ENCODE measurements at places on chromosomes 6 and 20.

GRCh38 chr6:157017861-157018260 is 240.7 kb downstream of the ARID1B start:
- DNase-seq, result no peak

GRCh38 chr20:23201658-23202057 is 115.5 kb upstream of the CD93 start:
- DNase-seq, result no peak

DNA sequence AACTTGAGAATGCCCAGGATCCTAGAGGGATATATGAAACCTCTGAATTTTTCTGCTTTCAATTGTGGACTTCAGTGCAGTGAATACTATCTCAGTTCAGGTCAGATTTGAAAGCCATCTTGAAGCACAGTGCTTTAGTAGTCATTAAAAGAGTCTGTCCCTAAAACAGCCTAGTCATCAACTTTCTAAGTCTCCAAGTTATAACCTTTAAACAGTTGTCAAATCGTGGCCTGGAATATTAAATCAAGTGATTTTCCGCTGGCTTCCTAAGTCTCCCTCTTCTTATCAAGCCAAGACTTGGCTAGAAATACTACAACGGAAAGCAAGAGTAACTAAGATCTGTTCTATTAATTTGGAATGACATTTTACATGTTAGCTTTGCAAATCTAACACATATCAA is 45.8 kb downstream of the SCML4 start:
- no peak for DNase-seq

- no peak for DNase-seq
These were observed 2.6 kb downstream of the TRIM39 start for GRCh38 chr6:30329331-30329730.

GRCh38 chr20:45752746-45753145 is 30.6 kb downstream of the SPINT4 start:
- no peak for DNase-seq

DNA sequence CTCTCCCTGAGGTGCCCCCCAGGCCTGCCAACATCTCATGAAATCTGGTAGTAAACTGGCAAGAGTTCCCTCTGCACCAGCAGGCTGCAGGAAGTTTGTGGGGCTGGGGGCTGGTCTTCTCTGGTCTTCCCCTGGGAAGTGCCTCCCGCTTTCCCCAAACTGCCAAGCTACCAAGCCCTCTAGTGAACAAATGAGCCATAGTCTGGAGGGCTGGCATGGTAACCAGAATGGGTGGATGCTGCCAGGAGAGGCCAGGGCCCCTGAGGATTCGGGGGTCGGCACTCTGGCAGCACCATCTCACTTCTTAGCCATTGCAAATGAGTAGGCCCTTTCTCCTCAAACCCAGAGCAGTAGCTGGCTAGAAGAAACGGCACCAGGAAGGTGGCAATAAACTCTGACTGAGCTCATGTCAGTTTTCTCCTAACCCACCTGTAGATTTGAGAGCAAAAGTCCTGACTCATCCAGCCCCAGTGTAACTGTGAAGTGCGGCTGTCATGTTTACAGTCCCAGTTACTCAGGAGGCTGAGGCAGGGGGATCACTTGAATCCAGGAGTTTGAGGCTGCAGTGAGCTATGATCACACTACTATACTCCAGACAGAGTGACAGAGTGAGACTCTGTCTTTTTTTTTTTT is 35.9 kb downstream of the ZC3H12D start:
- no peak for DNase-seq

DNA sequence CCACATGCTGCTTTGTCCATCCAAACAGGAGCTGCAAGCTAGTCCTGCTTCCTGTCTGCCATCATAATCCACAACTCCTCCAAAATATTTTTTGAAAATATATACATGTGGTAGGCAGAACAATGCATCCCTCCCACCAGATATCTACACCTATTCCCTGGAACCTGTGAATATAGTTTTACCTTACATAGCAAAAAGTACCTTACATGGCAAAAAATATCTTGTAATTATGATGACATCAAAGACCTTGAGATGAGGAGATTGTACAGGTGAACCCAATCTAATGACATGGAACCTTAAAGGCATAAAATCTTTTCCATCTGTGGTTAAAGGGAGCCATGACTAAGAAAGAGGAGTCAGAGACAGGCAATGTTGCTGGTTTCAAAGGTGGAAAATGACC is 15.3 kb upstream of the RGS17 start:
- no peak for DNase-seq

- DNase-seq, result no peak
These were observed 17.4 kb downstream of the ADGRF4 start for GRCh38 chr6:47715782-47716181.

DNA sequence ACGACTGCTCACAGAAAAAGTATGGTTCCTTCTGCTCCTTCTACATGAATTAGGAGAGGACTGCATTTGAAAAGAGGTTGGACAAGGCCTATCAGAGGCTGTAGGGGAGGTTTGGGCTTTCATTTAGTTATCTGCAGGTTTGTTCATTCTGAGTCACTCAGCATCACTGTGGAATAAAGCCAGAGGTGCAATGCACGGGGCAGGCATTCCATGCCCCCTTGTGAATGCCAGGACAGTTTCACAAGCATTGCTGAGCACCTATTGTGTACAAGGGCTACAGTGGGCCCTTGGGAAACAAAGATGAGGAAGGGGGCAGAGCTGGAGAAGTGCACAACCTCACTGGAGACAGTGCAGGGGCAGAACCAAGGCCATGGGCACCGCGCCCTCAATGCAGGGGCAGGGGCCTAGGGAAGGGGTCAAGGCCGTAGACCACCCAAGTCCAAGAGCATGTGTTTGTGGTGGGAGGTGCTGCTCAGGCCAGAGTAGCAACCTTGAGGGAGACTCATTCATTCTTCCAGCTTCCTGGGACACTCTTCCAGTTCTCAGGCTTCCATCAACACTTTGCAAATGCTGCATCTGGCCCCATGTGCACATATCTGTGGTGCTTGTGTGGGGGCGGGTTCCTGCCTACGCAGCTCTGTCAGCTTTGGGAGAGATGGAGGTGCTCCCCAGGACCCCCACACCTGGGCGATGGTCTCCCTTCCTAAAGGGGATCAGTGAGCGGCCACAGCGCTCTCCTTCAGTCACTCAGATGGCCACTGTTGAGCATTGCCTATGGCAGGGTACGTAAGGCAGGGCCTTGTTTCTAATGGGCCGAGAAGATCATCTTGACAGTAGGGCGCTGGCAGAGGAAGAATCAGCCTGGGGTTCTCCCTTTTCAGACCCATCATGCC is 204.5 kb downstream of the SYNDIG1 start:
- DNase-seq, result no peak

- DNase-seq, result no peak
These were observed 90.6 kb downstream of the EYA2 start for GRCh38 chr20:46985250-46985649.

- no peak for DNase-seq
These were observed 32.3 kb upstream of the GNRH2 start for GRCh38 chr20:3010985-3011723.

GRCh38 chr6:146194434-146194833 is 165.6 kb downstream of the GRM1 start:
- DNase-seq, result no peak

DNA sequence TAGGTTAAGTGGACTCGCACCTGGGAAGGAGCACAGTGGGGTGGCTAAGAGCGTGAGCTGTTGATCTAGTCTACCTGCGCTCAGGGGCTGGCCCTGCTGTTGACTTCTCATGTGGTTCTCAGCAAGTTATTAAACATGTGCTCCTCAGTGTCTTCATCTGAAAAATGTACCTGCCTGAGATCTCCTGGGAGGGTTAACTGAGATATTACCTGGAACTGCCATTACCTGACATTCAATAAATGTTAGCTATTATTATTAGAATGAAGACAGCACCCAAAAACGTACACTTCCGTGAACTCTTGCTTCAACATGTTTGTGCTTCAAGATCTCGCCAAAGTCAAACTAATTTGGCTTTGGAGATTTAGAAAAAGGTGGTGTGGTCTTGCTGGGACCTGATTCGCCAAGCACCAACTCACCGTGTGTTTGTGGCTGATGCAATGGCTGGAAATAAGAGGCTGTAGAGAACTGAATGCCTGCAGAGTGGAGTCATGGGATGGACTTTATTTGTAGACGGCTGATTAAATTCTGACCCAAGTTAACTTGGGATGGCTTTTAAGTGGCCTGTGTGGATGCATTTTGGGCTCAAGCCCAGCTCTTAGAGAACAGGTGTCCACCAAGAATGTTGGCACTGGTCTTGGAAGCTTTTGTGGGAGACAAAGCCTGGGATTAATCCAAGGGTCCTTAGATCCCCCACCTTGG is 692.9 kb downstream of the QKI start:
- no peak for DNase-seq

- DNase-seq, result no peak
These were observed 52.0 kb upstream of the FANCE start for GRCh38 chr6:35400111-35400510.

- no peak for DNase-seq
These were observed 3.2 kb downstream of the SNX21 start for GRCh38 chr20:45836841-45837240.

- DNase-seq, result peak; percentile 36
These were observed 12.9 kb upstream of the ZNF343 start for GRCh38 chr20:2521369-2522305.

GRCh38 chr6:154314084-154314483 is 42.5 kb downstream of the IPCEF1 start:
- no peak for DNase-seq

GRCh38 chr20:25360631-25361286 is 29.9 kb downstream of the ABHD12 start:
- no peak for DNase-seq

DNA sequence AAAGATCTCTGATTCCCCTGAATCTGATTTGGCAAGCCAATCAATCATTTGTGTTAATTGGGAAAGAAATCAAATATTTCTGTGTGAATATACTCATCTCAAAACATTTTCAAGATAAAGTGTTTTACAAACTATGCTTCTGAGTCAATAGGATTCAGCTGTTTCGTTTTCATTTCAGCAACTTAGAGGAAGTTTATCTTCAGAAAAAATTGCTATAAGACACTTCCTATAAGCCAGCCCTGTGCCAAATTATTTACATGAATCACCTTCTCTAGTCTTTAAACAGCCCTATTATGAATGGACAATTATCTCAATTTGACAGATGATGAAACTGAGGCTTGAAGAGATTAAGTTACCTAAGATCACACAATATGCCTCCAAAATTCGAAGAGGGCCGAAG is 10.9 kb downstream of the DEFB129 start:
- no peak for DNase-seq

DNA sequence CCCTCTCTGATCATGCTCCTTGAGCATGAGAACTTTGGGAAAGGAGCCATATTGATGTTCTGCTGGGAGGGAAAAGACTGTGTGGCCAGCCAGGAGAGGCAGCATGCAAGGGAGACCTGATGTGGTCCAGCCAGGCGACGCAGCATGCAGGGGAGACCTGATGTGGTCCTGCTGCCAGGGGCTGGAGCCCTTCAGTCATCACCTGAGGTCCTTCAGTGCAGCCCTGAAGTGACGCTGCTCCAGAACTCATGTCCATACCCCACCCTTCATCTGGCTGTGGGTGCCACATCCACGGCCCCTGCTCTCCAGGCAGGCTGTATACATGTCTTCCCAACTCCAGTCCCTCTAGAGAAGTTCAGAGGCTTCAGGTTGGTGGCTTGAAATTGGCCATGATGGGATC is 134.4 kb downstream of the ERMARD start:
- no peak for DNase-seq

- no peak for DNase-seq
These were observed 299.1 kb upstream of the PRDM1 start for GRCh38 chr6:105786890-105787655.

DNA sequence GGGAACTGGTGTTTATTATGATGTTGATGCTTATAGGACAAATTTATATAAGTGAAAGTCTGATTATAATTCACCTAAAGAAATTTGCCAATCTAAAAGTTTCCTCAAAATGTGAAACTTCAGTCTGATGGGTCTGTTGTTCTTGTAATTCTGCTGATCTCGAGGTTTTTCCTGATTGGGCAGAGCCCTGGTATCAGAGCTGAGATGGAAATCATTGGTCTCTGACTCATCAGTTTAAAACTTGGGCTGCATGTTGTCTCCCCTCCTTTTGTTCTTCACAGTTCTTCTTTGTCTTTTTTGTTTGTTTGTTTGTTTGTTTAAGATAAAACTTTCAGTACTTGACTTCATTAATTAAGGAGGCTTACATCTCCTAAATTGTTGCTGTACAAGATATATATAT is 5.9 kb downstream of the SMAP1 start:
- DNase-seq, result no peak

GRCh38 chr6:63554782-63555181 is 17.5 kb upstream of the LOC128125822 start:
- no peak for DNase-seq

DNA sequence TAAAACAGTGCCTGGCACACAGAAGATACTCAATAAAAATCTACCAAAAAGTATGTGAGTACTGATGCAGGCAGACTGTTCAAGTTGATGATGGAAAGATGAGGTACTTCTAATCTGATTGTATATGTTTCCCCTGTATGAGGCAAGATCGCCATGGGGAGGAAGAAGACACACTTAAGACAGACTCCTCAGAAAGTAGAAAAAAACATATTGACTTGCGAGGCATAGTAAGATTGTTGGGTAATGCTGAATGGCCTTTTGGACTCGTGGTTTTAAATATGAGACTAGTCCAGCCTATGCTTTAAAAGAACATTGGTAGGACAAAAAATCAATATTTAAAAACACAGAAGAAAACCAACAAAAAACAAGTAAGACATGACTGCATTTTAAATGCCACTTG is 72.6 kb downstream of the SHPRH start:
- no peak for DNase-seq

GRCh38 chr6:161237176-161237575 is 36.7 kb downstream of the AGPAT4 start:
- no peak for DNase-seq

DNA sequence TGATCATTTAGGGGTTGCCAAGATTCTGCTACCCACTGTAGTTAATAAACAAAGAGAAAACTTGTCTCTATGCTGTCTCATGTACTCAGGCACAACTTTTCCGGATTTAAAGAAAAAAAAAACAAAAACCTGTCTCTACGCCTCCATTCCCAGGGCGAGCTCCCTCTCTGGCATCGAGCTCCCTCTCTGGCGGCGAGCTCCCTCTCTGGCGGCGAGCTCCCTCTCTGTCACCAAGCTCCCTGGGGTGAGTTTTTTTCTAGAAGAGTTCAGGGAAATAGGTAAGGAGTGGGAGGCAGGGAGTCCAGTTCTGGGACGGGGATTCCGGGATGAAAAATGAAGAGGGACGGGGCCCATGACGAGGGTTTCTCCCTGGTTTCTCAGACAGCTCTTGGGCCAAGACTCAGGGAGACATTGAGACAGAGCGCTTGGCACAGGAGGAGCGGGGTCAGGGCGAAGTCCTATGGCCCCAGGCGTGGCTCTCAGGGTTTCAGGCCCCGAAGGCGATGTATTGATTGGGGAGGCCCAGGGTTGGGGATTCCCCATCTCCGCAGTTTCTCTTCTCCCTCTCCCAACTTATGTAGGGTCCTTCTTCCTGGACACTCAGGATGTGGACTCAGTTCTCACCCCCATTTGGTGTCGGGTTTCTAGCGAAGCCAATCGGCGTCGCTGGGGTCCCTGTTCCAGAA is 16.5 kb upstream of the HLA-A start:
- no peak for DNase-seq

- no peak for DNase-seq
These were observed at the start of gene MCHR2 for GRCh38 chr6:99993533-99994251. MCHR2 (minus strand) TSS chr6:99994223; CDS start chr6:99956147, 38,076 bp downstream.

GRCh38 chr6:36962874-36963273 is 8.3 kb downstream of the PI16 start:
- DNase-seq, result peak; percentile 71
